Foreskin melanocyte (primary cell): ENCODE measurements at places on chromosomes 5 and 9.

- DNase-seq, result no peak
These were observed 63.1 kb downstream of the DOCK8 start for GRCh38 chr9:277601-278295.

GRCh38 chr9:114696814-114697544 lies 15.0 kb upstream of the TEX48 start:
- DNase-seq, result no peak

- DNase-seq, result no peak
These were observed 55.4 kb downstream of the COL27A1 start for GRCh38 chr9:114210691-114211276.

GRCh38 chr5:88188458-88189132 lies 80.0 kb downstream of the TMEM161B start:
- no peak for DNase-seq

DNA sequence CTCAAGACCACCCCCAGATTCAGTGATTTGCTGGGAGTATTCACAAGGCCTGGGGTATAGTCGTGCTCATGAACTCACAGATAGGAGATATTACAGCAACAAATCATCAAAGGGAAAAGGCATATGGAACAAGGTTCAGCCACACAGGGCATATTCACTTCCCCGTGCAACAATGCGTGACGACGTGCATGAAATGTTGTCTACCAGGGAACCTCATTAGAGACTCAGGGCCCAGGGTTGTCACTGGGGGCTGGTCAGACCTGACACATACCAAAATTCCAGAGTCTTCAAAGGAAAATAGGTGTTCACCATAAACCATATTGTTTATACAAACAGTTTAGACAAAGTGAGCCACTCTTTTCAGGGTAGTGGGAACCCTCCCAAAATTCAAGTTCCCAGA lies 212.4 kb downstream of the RFK start:
- no peak for DNase-seq

DNA sequence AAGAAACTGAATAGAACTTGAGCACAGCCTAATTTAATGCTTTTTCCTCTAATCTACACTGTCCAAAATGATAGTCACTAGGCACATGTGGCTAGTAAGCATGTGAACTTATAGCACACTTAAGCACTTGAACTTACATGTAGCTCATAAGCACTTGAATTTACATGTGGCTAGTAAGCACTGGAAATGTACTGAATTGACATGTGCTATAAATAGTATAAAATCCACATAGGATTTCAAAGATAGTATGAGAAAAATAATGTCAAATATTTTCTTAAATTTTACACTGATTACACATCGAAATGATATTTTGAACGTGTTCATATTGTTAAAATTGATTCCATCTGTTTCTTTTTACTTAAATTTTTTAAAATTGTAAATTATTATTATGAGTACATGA lies 167.3 kb downstream of the CARTPT start:
- no peak for DNase-seq

- DNase-seq, result peak; percentile 42
These were observed 44.7 kb upstream of the LMX1B start for GRCh38 chr9:126569036-126569435.

DNA sequence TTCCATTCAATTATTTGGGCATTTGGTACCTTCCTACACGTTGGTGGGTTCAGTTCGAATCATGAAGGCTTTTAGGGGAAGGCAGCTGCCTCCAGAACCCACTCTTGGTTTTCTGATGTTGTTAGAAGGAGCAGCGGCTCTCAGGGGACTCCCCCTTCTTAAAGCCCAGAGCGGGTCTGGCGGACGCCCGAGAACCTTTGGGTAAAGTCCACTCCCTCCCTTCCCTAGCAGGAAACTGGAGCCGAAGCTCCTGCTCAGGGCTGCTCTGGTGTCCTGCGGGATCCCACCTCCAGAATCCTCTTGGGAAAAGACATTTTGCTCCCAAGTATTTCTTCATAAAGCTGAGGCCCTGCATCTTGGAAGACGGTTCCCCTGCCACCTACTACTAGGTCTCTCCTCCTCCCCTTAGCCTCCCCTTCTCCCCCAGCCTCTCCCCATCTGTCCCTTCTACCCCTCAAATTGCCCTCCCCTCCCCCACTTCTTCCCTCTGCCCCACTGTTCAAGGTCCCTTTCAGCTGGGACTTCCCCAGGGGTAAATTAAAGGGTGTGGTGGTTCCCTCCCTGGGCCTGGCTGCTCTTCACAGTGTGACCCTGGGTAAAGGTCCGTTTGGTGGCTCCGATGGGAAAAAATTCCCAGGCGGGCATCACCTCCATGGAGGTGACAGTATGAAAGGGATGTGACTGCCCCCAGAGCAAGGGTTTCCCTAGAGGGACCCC lies 9.3 kb downstream of the IRX4 start:
- no peak for DNase-seq
